ENCODE measurements at places on chromosomes 6 and 20. TPM values are rescaled to one million over a fixed set of nuclear protein-coding genes. Genes with fewer than 3 reads are reported as not detected.
A peak's percentile ranks its signal among the peaks of the same experiment; 100 is the strongest.

- H3K27me3 ChIP-seq: no peaks in the 10 kb centered on the region
- DNase-seq: no peak
- peaks cover 3% of the 10 kb centered on the region for H3K4me1 ChIP-seq
- no peaks in the 10 kb centered on the region for H3K36me3 ChIP-seq
These were observed 15.5 kb downstream of the TGM3 start for GRCh38 chr20:2311329-2311728.

GRCh38 chr20:9506964-9507369, 7.4 kb upstream of the LAMP5 start:
- no peak for DNase-seq
- peaks cover 33% of the 10 kb centered on the region for H3K27me3 ChIP-seq
- no peaks in the 10 kb centered on the region for H3K4me1 ChIP-seq
- no peak overlapping the region for H3K27ac ChIP-seq
- H3K36me3 ChIP-seq: no peaks in the 10 kb centered on the region

The RUNX2 gene
- total RNA-seq: 4.9 TPM

DNA sequence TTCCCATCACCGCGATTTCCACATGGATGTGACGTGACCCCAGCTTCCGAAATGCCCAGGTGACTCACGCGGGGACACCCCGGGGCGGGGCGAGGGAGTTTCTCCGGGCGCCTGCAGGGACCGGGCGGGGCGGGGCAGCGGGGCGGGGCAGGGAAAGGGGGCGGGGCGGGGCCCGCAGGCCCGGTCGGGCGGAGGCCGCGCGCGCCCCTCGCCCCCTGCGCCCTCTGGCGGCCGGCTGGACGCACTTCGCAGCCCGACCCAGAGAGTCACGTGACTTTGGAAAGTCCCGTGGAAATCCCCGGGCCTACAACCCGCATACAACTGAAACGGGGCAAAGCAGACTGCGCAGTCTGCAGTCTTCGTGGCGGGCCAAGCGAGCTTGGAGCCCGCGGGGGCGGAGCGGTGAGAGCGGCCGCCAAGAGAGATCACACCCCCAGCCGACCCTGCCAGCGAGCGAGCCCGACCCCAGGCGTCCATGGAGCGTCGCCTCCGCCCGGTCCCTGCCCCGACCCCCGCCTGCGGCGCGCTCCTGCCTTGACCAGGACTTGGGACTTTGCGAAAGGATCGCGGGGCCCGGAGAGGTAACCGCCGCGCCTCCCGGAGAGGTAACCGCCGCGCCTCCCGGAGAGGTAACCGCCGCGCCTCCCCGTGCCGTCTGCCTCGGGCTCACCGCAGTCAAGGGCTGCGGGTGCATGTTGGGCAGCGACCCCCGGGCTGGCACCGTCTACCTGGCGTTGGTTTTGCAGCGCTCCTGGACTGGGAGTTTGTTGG, at the start of gene TNFAIP3:
TSS of gene TNFAIP3 (plus strand) at position 346 of the 771 bp plus-strand sequence. CDS start 3,969 bp downstream, outside the sequence.
- peak within 1 kb of the TSS; percentile 59 for H3K4me3 ChIP-seq
- peaks cover 8% of the 10 kb centered on the region for H3K4me1 ChIP-seq
- DNase-seq: peak; percentile 90
- H3K27ac ChIP-seq: no peak within 1 kb of the TSS
- H3K27me3 ChIP-seq: peaks cover 77% of the 10 kb centered on the region

- H3K27ac ChIP-seq: no peak overlapping the region
- H3K36me3 ChIP-seq: no peaks in the 10 kb centered on the region
- peaks cover 4% of the 10 kb centered on the region for H3K4me1 ChIP-seq
- H3K27me3 ChIP-seq: no peaks in the 10 kb centered on the region
These were observed 27.2 kb upstream of the FKBP1A start for GRCh38 chr20:1420066-1420465.

Measured in A673 (cell line).